ENCODE measurements at places on chromosomes 1 and 21.
A peak's percentile ranks its signal among the peaks of the same experiment; 100 is the strongest.

- DNase-seq, result no peak
Observed at GRCh38 chr1:248631354-248632008, 3.4 kb downstream of the OR2T11 start.

- no peak for DNase-seq
Observed at GRCh38 chr1:56135069-56135863, 444.1 kb downstream of the PLPP3 start.

GRCh38 chr1:234000557-234001041 lies 96.1 kb downstream of the SLC35F3 start:
- DNase-seq, result no peak

GRCh38 chr1:112981426-112981825 lies 25.4 kb upstream of the SLC16A1 start:
- no peak for DNase-seq

DNA sequence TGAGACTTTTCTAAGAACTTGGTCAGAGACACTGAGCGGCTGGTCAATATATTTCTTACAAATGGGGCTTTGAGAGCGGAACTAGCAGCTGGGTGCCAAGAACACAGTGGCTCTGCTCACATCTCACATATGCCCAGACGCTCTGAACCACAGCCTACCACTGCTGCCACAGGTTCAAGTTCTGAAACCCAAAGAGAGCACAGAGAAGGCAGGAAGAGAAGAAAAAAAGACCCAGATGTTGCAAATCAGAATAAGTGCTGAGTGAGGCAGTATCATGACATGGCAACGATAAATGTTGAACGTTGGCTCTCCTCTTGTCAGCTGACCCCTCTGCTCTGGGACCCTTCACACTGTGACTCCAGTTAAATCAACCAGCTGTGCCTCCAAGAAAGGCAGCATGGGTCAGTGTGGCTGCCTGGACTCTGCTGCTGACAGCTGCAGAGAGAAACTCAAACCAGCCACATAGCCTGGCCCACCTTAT lies 26.4 kb downstream of the HIVEP3 start:
- no peak for DNase-seq

GRCh38 chr1:24384251-24385090 lies 29.1 kb downstream of the STPG1 start:
- no peak for DNase-seq

- DNase-seq, result no peak
Observed at GRCh38 chr1:74356493-74356892, 121.3 kb downstream of the TNNI3K start.

DNA sequence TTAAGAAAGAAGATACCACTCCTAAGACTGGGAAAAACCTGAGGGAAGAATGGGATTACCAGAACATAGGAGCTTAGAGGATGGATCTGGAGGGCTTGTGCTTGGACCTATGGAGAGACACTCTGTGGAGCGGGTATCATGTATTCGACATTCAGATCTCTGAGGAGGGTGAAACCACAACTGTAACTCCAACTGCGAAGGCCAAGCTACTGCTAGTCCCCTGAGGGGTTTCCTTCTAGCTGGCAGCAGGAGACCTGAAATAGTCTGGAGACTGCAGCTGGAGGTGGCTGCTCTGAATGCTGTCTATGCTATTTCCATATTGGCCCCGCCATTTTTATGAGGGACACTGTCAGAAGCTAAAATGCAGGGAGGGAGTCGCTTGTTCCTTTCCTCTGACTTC lies 462.3 kb downstream of the PTPRC start:
- DNase-seq, result no peak

DNA sequence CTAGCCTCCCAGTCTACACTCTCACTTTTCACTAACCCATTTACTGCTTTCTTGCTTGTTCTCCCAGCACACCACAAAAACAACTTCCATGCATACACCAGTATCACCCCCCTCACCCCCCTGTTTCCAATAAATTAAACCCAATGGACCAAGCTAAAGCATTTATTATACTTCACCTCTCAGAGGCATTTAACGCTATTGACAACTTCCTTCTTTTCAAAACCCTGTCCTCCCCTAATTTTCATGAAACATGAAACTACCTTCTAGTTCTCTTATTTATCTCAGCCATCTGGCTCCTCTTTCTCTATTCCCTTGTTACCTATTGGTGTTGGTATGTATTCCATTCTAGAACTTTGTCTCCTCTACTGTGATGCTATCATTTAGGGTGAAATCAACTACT lies 32.3 kb downstream of the PTPRC start:
- DNase-seq, result no peak

DNA sequence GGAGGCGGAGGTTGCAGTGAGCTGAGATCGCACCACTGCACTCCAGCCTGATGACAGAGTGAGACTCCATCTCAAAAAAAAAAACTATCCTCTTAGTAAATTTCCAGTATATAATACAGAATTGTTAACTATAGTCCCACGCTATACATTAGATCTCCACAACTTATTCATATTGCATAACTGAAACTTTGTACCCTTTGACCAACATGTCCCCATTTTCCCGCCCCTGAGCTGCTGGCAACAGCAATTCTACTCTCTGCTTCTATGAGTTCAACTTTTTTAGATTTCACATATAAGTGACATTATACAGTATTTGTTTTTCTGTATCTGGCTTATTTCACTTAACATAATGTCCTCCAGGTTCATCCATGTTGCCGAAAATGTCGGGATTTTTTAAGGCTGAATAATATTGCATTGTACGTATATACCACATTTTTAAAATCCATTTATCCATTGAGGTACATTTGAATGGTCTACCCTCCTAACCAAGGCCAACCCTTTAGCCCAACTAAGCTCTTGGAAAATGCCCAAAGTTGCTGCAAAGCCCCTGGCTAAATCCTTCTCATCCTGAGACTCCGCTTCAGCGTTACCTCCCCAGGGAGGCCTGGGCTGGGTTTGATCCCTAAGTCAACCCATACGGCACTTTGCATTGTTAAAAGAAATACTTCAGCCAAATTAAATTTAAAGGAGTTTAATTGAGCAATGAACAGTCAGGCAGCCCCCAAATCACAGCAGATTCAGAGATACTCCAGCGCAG lies 34.2 kb downstream of the NEK2 start:
- no peak for DNase-seq

- no peak for DNase-seq
Observed at GRCh38 chr1:158180741-158181576, at the start of gene CD1D. CD1D (plus strand) TSS chr1:158180895; CDS start chr1:158181102, 207 bp downstream.

GRCh38 chr21:42336054-42336453 lies 14.7 kb downstream of the TFF2 start:
- DNase-seq, result no peak

DNA sequence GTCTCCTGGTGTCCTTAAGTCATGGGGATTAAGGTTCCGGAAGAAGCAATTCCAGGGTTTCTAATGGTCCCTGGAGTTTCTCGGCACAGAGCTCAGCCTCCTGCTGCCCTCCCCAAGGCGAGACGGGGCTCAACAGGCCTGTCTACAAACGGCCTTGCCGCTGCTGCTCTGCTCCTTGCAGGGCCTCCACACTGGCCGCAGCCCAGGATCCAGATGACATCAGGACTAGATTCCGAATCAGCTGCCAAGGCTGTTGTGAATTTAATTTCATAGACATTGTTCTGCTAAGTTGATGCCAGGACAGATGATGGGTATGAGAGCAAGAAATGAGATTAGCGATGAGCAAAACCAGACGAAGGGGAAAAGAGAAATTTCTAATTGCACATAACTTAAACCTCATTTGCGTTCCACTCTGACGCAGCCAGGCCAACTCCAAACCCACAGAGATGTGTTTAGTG lies 103.6 kb upstream of the BACE2 start:
- no peak for DNase-seq

DNA sequence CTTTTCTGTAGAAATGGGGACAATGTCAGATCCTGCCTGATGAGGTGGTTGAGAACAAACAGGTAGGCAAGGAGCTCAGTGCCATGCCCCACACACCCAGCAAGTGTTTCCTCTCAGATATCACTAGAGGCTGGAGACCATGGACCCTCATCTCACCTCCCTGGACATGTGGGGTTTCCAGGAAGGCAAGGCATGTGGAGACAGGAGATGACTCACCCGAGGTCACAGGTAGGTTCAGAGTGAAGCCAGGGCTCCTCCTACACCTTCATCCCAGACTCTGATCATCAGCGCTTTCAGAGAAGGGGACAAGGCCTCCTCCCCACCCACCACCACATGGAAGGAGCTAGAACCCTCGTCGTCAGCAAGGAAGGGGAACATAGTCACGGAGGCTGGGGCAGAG lies 69.2 kb downstream of the MATN1 start:
- no peak for DNase-seq

GRCh38 chr1:241235256-241235897 lies 121.6 kb downstream of the RGS7 start:
- peak; percentile 5 for DNase-seq

- no peak for DNase-seq
Observed at GRCh38 chr21:45418301-45419071, 13.5 kb downstream of the COL18A1 start.

GRCh38 chr1:9603766-9604753 lies 15.3 kb downstream of the TMEM201 start:
- DNase-seq, result no peak

GRCh38 chr1:193543259-193543658 lies 356.8 kb upstream of the B3GALT2 start:
- DNase-seq, result no peak

DNA sequence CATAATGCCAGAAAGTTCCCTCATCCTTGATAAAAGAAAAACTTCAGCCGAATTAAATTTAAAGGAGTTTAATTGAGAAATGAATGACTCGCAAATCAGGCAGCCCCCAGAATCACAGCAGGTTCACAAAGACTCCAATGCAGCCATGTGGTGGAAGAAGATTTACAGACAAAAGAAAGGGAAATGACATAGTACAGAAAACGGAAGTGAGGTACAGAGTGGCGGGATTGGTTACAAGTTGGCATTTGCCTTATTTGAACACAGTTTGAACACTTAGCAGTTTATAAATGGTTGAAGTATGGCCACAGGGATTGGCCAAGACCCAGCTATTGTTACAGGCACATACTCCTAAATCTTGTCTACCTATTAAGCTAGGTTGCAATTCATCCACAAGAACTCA lies 46.6 kb downstream of the HIVEP3 start:
- no peak for DNase-seq

DNA sequence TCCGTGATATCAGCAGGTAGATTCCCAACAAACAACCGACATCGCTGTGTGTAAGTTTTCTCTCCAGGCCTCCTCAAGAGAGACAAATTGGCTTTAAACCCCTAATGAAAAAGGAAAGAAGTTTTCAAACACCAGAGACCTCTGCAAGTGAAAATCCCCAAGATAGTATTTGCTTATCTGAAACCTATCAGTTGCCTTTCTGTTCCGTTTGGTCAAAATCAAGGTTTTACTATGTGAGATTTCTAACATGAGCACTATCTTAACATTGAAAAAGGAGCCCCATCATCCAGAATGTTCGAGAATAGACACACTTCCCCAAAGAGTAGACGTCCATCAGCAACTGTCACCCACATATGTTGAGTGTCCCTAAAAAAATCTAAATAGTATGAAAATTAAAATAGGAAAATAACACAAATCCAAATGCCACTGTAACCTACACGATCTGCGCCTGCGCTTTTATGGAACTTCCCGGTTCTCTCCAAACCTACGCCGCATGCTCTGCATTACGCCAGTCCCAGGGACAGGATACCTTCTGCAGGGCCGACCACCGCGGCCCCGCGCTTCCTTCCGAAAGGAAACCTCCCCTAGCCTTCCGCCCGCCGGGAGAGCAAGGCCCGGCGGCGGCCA lies 1.4 kb downstream of the SFPQ start:
- DNase-seq, result no peak

DNA sequence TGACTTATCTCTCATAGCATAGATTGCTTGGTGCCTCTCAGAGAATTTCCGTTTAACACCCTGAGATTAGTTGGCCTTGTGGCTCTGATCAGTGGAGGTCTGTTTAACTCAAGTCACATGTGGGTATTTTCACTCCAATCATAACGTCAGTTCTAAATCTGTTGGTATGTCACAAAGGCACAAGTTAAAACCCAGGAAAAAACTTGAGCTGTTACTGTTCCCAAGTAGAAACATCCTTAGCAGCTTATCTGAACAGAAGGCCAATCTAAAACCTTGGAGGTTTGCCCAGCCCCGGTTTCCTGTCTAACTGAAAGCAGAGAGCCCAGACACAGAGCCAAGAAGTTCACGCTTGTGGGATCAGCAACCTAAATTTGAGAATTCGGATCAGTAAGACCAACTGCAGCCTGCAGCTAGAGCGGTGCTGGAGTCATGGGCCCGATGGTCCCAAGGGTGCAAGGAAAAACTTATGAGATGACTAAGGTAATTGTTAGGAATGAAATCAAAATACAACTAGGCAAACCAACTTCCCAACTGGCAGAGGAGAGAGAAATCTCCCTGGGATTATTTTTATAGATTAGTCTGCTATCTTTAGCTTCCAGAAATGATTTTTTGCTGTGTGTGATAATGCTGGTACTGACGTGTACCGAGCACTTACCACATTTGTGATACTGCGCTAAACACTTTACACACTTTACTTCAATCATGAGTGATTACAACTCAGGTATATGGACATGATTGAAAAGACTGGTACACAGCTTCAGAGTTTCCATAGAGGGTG lies 90.2 kb upstream of the C1orf21 start:
- DNase-seq, result peak; percentile 39

DNA sequence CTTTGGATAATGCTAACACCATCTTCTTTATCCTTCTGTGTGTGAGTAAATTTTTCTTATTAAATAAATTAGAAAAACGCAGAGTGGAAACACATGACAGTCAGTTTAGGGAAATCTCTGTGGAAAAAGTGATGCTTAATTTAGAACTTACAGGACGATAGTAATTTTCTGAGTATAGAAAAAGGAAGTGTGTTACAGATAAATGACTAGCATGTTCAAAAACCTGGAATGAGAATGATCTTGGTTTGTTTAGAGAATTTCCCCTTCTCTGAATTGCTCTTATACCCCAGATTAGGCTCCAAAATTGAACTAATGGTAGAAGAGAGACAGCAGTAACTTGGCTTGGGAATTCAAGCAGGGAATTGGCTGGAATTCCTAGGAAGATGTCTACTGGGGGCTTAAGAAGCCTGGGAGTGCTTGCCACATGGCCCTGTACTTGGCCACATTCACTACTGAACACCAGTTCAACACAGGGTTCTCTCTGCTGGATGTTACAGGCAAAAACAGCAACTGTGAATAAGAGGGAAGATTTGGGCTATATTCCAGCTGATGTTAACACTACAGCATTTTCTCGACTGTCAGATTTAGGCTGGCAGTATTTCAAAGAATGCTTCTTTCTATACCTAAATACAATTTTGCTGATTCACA lies 1004.2 kb downstream of the TTLL7 start:
- DNase-seq, result no peak

DNA sequence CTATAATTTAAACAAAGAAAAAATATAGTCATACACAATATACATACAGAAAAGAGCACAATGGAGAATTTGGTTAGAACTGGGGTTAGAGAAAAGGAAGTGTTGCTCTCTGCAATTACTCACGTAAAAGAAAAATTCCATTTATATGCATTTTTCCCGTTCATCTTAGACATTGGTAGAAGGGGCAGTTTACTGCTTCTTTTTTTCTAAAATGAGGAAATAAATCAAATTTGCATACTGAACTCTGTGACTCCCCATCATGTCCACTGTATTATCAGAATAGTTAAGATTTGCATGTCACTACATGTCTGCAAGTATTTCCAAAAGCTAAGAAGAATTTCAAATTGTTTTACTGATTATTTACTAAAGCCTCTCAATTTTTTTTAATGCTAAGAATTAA lies 44.1 kb upstream of the C1orf105 start:
- DNase-seq, result no peak

Measured in left renal pelvis (tissue), 4 donors.